ENCODE measurements at places on chromosomes 2 and 18. TPM values are rescaled to one million over a fixed set of nuclear protein-coding genes. Genes with fewer than 3 reads are reported as not detected.

ACAA2 gene
- 2.3 TPM for polyA plus RNA-seq

VWC2L gene
- not detected for polyA plus RNA-seq

CD8A gene
- polyA plus RNA-seq, result 0.02 TPM

UNC80 gene
- 0.09 TPM for polyA plus RNA-seq

ABCB6 gene
- 6.1 TPM for polyA plus RNA-seq

GRCh38 chr2:64193491-64193890, 49.3 kb upstream of the PELI1 start:
- no peak overlapping the region for H3K27ac ChIP-seq
- no peaks in the 10 kb centered on the region for H3K4me1 ChIP-seq
- DNase-seq, result no peak
- no peaks in the 10 kb centered on the region for H3K36me3 ChIP-seq
- H3K27me3 ChIP-seq, result no peaks in the 10 kb centered on the region
- H3K4me3 ChIP-seq, result no peak overlapping the region

GRCh38 chr2:164917296-164917903, 37.9 kb downstream of the SLC38A11 start:
- no peak overlapping the region for H3K4me3 ChIP-seq
- H3K27me3 ChIP-seq, result no peaks in the 10 kb centered on the region

DNA sequence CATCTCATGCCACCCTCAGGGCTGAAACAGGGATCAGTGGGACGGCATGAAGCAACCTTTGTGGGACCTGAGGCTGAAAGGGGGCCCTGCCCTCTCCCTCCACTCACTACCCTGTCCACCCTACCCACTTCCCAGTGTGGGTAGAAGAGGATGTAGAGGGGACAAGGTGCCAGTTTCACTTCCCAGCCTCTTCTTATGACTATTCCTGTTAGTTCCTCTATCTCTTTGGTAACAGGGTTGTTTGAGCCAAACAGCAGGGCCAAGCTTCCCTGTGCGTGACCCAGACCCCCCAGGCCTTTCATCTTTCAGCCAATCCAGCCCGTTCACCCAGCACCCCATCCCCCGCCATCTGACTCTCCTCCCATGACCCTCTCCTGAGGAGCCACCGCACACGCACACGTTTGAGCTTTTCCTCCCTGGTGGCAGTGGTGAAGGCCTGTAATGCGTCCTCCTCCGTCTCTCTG, 82.3 kb downstream of the STPG4 start:
- H3K36me3 ChIP-seq, result no peaks in the 10 kb centered on the region
- DNase-seq, result no peak
- no peaks in the 10 kb centered on the region for H3K27me3 ChIP-seq

- H3K4me3 ChIP-seq, result no peak overlapping the region
- peaks cover 9% of the 10 kb centered on the region for H3K27me3 ChIP-seq
- H3K36me3 ChIP-seq, result no peaks in the 10 kb centered on the region
- no peak overlapping the region for H3K27ac ChIP-seq
- H3K4me1 ChIP-seq, result no peaks in the 10 kb centered on the region
- DNase-seq, result no peak
Observed at GRCh38 chr2:219748671-219749570, 121.5 kb downstream of the SLC4A3 start.

GRCh38 chr2:173955004-173955403, 10.2 kb downstream of the SP3 start:
- no peak overlapping the region for H3K27ac ChIP-seq
- no peaks in the 10 kb centered on the region for H3K4me1 ChIP-seq
- no peaks in the 10 kb centered on the region for H3K27me3 ChIP-seq

DNA sequence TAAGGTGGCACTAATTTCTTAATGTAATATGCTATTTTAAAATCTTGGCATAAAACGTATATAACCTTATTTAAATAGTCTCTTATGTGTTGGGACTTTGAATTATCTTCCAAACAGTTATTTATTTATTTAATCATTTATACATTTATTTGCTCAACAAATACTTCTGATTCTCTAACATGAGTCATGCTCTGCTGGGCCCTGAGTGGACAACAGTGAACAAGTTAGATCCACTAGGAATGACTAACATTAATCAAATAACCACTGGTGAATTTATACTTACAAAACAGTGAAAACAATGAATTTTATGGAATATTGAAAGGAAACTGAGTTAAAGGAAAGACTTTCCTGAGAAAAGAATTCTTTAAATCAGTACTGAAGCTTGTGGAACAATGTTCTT, 1257.2 kb upstream of the CHAC2 start:
- H3K27ac ChIP-seq, result no peak overlapping the region
- DNase-seq, result no peak
- H3K4me3 ChIP-seq, result no peak overlapping the region
- no peaks in the 10 kb centered on the region for H3K4me1 ChIP-seq

DNA sequence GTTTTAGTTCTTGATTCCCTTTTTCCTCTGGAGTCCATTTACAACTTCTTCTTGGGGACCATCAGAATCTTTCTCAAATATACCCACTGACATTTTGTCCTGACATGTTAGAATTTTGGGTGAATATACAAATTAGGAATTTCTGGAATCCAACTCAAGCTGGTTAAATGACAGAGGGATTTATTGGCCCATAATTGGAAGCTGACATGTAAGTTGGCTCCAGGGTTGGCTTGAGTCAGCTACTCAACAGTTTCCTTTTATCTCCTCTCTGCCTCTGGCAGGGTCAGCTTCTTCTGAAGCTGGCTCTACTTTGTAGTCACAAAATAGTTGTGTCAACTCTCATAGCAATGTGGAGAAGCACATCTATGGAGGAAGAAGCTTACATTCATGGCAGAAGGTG, 36.6 kb upstream of the PPP1R1C start:
- peaks cover 30% of the 10 kb centered on the region for H3K4me1 ChIP-seq
- H3K4me3 ChIP-seq, result no peak overlapping the region
- no peak for DNase-seq
- no peaks in the 10 kb centered on the region for H3K36me3 ChIP-seq

- no peak overlapping the region for H3K27ac ChIP-seq
- no peak overlapping the region for H3K4me3 ChIP-seq
- peaks cover 11% of the 10 kb centered on the region for H3K4me1 ChIP-seq
- DNase-seq, result no peak
Observed at GRCh38 chr2:1739961-1740715, 4.2 kb downstream of the PXDN start.

DNA sequence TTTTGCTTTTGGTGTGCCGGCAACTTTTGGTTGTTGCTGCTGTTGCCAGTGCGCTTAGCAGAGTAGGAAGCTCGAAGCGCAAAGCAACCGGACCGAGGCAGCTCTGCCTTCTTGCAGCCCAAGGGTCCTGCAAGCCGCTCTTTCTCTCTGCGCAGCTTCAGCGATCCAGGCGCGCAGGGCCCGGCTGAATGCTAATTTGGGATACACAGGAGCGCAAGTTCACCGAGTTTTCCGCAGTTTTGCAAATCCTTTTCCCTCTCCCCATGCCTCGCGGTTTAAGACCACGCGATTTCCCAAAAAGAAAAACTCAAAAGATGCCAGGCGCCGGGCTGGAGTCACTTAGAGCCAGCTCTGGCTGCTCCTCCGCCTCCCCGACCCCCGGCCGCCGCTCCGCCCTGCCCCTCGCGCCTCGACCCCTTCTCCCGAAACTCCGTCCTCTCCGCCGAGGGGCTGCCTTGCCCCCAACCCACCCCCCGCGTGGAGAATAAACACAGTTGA, 13.5 kb upstream of the SIX3 start:
- no peak overlapping the region for H3K4me3 ChIP-seq
- no peaks in the 10 kb centered on the region for H3K36me3 ChIP-seq
- no peak overlapping the region for H3K27ac ChIP-seq
- H3K27me3 ChIP-seq, result peaks cover 98% of the 10 kb centered on the region
- no peak for DNase-seq
- no peaks in the 10 kb centered on the region for H3K4me1 ChIP-seq

- H3K4me1 ChIP-seq, result peaks cover 16% of the 10 kb centered on the region
- DNase-seq, result no peak
- H3K36me3 ChIP-seq, result peaks cover 14% of the 10 kb centered on the region
Observed at GRCh38 chr2:241666627-241667400, 19.8 kb downstream of the DTYMK start.

DNA sequence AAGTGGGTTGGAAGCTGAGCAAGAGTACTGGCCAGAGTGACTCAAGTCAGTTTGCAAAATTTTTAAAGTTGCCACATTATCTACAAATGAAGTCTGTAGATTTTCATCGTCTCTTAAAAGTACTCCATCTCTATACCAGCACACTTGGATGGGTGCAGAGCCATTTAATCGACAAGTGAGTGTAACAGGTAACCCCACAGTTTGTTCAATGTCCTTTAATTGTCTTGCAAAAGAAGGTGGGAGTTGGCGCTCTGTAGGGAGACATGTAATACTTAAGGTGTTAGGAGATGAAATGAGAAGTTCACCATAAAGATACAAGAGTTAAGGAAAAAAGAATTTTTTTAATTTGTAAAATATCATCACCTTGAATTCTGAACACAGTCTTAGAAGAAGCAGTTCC, 84.9 kb downstream of the TTN start:
- H3K4me1 ChIP-seq, result no peaks in the 10 kb centered on the region
- no peaks in the 10 kb centered on the region for H3K36me3 ChIP-seq
- no peak for DNase-seq
- H3K27ac ChIP-seq, result no peak overlapping the region
- no peak overlapping the region for H3K4me3 ChIP-seq
